ENCODE measurements at places on chromosomes 6 and 20.
A peak's percentile ranks its signal among the peaks of the same experiment; 100 is the strongest.

DNA sequence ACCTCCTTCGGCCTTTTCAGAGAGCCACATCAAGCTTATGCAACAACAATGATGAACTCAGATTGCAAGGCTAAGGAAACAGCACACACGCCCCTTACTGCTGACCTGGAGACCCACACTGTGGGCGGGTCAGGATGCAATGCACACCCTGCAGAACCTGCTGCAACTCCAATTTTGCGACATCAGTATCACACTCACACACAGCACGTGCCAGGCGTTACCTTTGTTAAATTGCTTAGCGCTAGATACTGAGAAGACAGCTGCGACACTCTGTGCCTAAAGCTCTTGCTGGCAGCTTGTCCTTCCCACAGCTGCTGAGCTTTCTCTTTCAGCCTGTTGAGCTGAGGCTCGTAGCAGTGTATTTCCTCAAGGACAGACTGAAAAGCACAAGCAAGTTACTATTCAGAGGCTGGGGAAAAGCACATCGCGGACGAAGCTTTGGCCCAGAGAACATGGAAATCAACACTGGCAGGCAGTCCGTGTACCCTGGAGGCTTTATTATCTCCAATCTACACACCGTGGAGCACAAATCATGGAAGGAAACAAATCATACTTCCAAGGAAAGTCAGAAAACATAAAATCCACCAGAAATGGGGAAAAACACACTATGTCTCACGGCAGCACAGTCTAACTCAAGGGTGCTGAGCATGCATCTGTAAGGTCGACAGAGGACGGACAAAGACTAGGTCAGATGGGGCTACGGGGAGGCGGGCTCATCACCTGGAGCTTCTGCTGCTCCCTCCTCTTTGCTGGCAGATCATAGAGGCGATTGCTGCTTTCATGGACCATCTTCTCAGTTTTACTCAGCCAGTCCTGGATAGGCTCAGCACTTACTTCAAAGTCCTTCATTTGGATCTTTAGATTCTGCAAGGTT, 268.2 kb downstream of the SYNE1 start:
- no peak for DNase-seq

- peak; percentile 22 for DNase-seq
Observed at GRCh38 chr6:157218371-157219198, 104.7 kb downstream of the TMEM242 start.

GRCh38 chr6:147177286-147177685, 26.9 kb upstream of the STXBP5 start:
- DNase-seq, result no peak

DNA sequence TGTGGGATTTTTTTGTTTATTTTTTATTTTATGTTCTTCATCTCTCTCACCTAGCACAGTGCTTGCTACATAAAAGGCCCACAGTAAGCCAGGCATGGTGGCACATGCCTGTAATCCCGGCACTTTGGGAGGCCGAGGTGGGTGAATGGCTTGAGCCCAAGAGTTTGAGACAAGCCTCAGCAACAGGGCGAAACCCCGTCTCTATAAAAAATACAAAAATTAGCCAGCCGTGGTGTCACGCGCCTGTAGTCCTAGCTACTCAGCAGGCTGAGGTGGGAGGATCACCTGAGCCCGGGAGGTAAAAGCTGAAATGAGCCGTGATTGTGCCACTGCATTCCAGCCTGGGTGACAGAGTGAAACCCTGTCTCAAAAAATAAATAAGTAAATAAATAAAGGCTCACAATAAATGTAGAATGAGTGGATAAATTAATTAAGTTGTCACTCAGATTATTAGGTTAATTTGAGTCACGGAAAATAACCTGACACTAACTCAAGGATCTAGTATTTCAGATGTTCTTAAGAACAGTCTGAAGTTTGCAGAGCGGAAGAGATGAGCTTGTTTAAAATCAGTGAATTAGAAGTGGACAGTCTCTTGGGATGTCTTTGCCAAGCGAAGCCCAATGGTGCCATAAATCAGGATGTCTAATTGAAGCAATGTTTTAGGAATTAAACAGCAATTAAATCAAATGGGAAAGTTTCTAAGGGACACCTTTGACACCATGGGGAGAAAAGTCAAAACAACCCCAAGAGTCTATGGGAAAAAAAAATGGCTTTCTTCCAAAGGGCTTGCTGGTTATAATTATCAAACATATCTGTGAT, 214.4 kb downstream of the ZNF217 start:
- DNase-seq, result no peak

DNA sequence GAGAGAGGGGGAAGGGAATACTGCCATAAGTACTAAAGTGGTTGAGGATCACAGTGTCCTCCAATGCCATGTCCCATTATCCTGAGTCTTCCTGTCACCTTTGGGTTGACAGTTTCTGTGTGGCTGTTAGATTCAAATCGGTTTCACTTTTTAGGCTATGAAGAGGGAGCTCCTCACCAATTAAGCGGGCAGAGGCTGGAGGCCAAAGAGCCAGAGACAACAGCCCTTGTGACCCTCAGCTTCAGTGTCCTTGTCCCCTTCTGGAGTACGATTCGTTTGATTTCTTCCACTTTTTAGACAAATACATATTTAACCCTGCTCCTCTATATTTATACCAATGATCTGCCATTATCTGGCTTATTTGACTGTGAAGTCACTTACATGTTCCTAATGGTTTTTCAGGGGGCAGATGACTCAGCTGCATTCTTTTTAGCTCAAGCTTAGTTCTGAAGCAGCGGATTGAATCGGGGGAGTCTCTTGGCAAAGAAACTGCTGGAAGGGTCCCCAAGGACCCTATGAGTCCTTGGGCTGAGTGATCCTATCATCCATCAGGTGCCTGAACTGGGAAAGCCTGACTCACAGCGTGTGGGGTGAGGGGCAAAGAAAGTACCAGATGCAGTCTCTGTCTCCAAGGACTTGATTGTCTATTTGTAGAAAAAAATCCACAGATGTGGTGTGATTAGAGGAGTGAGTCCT, 18.2 kb downstream of the FERMT1 start:
- DNase-seq, result no peak

DNA sequence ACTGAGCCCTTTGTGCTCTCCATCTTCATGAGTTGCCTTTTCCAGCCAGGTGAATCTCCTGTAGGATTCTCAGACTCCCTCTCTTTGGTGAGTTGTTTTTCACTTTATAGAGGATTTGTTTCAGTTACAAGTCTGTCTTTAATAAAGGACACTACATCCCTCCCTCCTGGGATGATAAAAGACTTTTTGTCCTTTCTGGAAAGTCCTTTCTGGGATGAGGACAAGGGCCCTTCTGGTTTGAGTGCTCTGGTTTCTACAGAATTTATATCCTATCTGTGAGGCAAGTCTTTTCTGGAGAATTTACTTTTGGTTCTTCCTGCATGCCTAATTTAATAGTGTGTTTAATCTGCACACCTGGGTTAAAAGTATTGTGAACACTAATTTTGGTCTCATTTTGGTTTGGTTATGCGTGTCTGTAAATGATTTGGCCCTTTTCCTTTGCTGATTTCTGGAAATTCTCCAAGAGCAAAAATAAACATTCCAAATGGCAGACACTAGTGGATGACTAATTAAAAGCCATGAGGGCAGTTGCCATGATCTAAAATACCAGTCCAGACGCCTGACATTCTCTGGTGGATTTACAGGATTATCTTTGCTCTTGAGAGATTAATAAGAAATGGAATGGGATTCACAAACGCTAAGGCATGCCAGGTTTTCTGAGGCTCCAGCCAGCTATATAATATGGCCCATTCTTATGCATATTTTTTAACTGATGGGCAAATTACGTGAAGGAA, 44.8 kb downstream of the TCP11 start:
- DNase-seq, result no peak

DNA sequence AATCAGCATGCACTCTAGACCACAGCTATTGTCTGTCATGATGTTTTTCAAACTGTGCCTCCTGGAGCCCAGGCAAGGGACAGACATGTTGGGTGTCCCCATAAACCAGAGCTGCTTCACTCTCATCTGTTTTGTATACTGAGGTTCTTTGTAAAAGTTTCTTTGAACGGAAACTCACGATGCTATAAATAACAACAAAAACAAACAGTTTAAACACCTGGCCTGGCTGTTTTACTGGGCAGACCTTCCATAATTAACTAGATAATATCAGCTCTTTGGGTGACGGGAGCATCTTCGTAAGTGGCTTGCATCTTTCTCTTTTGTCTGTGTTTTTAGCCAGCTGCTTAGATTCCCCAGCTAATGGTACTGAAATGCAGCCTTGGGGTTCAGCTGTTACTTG, 190.3 kb downstream of the ZDHHC14 start:
- DNase-seq, result no peak

- DNase-seq, result no peak
Observed at GRCh38 chr6:108684771-108685329, 124.1 kb downstream of the FOXO3 start.

DNA sequence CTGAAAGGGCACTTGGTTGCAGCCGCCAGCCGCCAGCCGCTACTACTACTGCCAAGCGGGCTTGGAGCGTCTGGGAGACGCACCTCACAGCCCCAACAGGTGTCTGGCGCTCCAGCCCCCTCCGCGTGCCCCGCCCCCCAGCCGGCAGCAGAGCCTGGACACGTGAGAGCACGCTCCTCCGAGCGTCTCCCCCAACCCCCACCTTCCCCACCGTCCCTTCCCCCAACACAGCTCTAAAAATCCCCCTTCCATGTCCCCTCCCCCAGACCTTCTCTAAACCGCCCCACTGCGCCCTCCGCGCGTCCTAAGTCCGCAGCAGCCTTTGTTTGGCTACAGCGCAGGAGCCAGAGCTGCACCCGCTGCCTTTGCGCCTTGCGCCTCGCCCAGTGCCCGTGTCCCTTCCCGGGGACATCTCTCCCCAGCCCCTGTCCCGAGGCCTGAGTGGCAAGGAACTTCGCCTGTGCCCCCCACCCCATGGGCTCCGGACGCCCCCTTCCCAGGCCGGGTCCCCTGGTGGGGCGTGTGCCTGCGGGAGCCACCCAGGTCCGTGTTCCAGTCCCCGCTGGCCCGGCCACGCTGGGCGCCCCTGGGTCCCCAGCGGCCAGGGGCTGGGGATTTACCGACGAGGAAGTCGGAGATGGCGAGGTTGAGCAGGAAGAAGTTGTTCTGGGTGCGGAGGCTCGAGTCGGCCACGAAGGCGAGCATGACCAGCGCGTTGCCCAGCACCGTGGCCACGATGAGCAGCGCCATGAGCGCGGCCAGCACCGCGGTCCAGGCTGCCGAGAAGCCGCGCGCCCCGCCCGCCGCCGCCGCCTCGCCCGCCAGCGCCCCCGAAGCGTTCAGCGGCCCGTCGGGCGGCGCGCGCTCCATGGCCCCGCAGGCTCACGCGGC, 732 bp downstream of the HRH3 start:
- DNase-seq, result no peak

DNA sequence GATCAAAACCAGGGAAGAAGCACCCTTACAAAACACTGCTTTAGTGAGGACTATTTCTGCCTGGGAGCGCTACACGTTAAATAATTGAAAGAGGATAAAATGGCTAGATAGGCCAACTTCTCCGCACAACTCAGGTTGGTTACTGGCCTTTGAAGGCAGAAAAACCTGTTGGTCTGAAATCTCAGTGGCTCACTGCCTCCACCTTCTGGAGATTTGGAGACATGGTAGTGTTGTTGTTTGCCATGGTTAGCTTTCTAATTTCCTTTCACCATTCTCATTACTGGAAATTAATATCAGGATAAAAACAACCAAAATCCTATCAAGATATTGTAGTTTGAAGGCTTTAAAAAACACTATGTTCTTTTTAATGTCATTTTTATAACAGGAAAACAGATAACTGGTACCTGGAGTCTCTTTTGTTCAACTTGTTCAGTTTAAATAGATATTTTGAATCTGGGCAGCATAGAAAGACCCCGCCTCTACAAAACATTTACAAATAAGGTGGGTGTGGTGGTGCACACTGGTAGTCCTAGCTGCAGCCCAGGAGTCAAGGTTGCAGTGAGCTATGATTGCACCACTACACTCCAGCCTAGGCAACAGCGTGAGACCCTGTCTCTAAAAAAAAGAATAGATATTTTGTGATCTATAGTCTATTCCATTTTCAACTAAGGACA, 27.5 kb upstream of the BCLAF1 start:
- peak; percentile 38 for DNase-seq

DNA sequence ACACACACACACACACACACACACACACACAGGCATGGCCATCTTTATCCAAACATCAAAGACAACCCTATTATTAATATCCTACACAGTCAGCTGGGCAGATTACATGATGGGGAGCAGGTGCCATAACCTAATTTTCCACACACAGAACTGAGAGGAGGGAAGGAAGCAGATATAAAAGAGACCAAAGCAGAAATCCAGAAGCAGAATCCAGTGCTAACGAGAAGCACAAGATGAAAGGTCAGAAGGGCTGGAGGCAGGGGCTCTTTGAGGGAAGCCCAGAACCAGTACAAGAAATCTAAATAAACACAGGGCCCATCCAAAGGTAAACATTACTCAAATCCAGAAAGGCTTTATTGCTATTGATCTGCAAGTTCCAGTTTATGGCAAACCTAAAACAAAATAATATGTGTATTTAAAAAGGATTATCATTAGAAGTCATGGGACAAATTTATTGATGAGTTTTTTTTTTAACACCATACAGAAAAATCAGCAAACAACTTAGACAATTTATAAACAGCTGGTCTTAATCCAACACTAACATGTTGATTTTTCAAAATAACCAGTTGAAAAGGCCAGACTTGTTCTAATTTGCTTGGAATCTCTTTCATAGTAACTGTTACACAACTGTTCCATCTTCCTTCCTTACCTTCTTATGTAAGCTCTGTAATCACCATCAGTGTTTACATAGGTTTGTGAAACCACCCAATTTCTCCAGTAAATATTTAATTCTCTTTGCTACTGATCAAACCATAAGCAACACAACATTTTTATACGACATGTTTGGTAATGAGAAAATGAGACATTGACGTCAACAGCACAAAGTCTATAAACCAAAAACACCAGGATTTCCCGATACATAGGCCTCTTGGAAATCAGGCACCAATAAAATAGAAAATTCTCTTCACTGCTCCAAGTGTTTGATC, 34.2 kb downstream of the SLC23A2 start:
- no peak for DNase-seq

DNA sequence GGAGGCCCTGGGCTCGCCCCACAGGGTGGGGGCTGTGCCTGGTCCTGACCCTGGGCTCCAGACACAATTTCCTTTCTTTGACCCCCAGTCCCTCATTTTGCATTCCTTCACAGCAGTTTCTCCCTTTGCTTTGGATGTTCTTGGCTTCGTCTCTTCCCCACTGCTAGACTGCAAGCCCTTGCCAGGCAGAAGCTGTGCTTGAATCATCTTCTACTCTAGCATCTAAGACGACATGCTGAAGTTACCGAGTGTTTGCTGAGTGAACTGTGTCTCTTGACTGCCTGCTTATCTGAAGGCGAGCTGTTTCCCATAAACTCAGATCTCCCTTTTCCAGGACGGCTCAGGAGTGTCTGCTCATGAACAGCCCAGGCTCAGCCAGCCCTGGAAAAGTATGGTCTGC, 14.3 kb upstream of the SYNDIG1 start:
- no peak for DNase-seq

- no peak for DNase-seq
Observed at GRCh38 chr20:13868331-13868730, 83.5 kb downstream of the NDUFAF5 start.

GRCh38 chr6:160455081-160455480, 106.9 kb downstream of the SLC22A3 start:
- DNase-seq, result no peak

Data from activated T-cell treated with anti-CD3 and anti-CD28 coated beads, Interleukin-2, amount 50 U/mL, for 24 hours (primary cell).